ENCODE measurements at places on chromosomes 13 and 19.

GRCh38 chr19:36152352-36153091 is at the start of gene COX7A1:
COX7A1 (minus strand) TSS chr19:36152447; CDS start chr19:36152407, 40 bp downstream.
- DNase-seq = no peak

GRCh38 chr13:104310861-104311260 is 1244.6 kb upstream of the SLC10A2 start:
- no peak for DNase-seq

- DNase-seq = no peak
These were observed 13.6 kb downstream of the TPT1 start for GRCh38 chr13:45327253-45327955.

DNA sequence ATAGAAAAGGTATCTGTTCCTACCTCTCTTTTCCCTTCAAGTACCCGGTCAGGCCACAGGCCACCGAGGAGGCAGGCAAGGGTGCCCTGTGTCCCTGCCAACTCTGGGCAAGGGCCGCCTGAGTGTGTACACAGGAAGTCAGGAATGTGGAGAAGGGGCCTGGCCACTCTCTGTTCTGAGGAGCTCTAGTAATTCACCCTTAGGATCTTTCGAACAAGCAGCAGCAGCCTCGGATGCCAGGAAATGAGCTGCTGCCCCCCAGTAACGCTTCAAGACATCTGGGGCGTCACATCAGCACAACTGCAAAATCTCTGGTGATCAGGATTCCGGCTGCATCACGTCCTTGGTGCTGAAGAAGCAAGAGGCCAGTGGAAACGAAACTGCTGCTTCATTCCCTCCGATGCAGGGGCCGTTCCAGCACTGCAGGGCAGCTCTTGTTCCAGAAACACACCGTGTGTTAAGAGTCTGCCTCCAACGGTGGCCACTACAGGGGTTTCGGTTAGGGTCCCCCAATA is 2.0 kb downstream of the RAB20 start:
- DNase-seq = no peak

- no peak for DNase-seq
These were observed 6.2 kb downstream of the SULT2B1 start for GRCh38 chr19:48558018-48558684.

DNA sequence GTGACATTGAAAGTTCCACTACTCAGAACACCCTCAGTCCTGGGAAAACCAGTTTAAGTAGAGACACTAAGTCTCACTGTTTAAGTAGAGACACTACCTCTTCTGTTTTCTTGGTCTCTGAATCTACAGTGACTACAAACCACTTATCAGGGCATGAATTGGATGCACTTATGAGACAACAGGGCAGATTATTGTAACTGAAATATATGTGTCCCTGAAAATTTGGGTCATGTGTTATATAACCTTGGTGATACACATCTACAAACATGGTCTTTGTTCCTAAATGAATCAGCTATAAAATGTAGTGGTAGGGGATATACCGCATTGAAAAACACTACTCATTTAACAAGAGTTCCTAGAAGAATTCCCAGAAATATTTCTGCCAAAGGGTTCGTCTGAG is 55.7 kb downstream of the SERP2 start:
- DNase-seq = no peak

- DNase-seq = peak; percentile 95
These were observed 5.1 kb downstream of the FSTL3 start for GRCh38 chr19:681029-682019.

- no peak for DNase-seq
These were observed 78.0 kb downstream of the STARD13 start for GRCh38 chr13:33207615-33207961.

DNA sequence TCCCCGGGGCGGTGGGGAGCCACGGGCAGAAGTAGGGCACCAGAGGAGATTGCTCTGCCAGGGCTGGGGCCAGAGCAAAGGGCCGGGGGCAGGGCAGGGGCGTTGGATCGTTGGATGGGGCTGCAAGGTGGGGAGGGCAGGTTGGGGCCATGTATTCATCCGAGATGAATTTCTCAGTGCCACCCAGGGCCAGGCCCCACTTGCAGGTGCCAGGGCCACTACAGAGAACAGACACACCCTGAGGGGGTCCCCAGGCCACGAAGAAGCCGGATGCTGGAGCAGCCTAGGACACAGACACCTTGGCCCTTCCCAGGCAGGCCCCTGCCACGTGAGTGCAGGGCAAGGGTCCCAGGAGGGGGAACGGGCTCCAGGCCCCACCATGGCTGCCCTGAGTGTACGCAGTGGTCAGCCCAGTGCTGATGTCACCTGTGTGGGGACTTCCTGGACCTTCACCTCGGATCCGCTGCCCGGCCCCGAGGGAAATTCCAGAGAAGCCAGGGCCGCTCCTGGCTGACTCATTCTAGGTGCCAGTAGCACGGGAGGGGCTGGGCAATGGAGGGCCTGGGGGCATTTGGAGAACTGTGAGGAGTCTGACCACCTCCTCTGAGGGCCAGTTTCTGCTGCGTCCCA is 9.6 kb upstream of the SBNO2 start:
- DNase-seq = no peak

DNA sequence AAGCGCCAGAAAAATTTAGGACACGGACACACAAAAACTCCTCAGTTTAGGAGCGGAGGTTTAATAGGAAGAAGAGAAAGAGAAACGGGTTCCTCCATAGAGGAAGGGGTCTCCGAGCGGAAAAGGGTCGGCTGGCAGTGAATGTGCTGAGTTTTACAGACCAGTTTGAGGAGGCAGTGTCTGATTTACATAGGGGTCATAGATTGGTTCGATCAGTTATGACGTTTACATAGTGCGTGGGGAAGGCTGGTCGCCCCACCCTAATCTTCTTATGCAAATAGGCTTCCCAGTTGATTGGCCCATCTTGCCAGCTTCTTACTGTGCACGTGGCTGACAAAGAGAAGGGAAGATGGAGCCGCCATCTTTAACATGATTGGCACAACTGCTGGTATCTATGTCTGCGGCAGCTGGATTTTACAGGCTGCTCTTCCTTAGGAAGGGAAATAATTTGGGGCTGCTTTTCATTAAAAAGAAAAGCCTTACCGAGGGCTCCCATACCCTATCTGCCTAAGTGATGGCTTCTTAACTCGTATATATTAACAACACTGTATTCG is 1.2 kb upstream of the ZNF225 start:
- DNase-seq = no peak

DNA sequence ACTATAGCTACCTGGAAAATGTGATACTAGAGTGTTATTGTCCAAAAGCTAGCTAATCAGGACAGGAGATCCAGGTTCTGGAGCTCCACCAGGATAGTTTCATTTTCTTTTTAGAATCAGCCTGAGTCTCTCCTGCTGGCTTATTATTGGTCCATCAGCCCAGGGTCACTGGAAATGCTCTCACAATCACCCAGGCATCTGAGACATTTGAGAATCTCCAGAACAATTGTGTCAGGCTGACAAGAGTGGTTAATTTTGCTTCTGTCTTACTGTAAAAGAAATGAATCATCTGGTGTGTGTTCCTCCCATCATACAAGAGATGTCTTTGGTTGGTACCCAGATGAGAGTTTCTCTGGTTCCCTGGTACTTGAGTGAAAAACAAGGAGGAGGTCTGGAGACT is 43.6 kb upstream of the ZNF681 start:
- DNase-seq = no peak

GRCh38 chr19:16637535-16637934 is 9.5 kb upstream of the MED26 start:
- DNase-seq = no peak

DNA sequence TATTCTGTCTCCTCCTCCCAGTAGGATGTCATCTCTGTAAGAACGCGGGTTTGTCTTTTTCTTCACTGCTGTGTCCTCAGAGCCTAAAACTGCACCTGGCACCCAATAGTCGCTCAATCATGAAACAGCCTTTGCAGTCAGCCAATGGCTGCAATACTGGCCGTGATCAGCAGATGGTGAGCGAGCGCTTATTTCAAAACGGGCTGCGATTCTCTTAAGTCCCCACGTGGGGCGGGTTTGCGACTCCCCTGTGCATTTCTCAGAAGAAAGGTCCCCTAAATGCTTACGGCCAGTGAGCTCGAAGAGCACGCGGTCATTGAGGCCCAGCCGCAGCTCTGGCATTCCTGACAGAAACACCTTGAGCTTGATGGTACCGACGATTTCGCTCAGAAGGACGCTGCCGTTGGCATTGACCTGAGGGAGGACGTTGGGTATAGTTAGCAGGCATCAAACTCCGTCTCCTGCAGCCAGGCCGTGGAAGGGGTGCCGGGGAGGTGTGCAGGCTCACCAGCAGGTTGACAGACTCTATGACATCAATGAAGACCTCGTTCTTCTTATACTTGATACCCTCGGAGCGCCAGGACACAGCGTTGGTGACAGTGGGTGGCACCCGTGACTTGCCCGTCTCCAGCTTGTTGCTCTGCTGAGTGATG is 6.0 kb downstream of the AP1M2 start:
- peak; percentile 95 for DNase-seq

GRCh38 chr13:107324416-107325204 is 756.7 kb upstream of the ARGLU1 start:
- DNase-seq = no peak

- no peak for DNase-seq
These were observed 59.7 kb downstream of the NAA16 start for GRCh38 chr13:41370736-41371135.

DNA sequence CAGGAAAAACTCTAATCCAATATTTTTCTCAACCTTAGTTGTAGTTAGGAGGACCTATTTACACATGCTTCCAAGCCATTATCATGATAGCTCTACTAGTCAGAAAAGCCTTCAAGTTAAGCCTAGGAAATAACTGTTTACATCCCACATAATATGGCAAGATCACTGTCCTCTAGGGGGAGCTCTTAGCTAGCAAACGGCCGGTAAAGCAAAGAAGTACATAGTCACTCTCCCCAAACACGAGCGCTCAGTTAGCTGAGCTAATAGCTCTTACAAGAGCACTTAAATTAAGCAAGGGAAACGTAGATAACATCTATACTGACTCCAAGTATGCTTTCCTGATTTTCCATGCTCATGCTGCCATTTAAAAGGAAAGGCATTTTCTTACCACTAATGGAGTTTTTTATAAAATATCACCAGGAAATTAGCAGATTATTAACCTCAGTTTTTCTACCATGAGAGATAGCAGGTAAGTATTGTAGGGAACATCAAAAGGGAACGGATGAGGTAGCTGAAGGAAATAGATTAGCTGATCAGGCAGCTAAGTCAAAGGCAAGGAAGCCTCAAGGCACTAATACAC is 100.6 kb upstream of the PABPC3 start:
- DNase-seq = peak; percentile 57

GRCh38 chr13:109998684-109999533 is 212.5 kb upstream of the IRS2 start:
- DNase-seq = no peak

DNA sequence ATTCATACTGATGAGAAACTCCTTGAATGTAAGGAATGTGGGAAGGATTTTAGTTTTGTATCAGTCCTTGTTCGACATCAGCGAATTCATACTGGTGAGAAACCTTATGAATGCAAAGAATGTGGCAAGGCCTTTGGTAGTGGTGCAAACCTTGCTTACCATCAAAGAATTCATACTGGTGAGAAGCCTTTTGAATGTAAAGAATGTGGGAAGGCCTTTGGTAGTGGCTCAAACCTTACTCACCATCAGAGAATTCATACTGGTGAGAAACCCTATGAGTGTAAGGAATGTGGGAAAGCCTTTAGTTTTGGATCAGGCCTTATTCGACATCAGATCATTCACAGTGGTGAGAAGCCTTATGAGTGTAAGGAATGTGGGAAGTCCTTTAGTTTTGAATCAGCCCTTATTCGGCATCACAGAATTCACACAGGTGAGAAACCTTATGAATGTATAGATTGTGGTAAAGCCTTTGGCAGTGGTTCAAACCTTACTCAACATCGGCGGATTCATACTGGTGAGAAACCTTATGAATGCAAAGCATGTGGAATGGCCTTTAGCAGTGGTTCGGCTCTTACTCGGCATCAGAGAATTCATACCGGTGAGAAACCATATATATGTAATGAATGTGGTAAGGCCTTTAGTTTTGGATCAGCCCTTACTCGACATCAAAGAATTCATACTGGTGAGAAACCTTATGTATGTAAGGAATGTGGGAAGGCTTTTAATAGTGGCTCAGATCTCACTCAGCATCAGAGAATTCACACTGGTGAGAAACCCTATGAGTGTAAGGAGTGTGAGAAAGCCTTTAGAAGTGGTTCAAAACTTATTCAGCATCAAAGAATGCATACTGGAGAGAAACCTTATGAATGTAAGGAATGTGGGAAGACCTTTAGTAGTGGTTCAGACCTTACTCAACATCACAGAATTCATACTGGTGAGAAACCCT is 26.6 kb downstream of the ZNF345 start:
- no peak for DNase-seq

DNA sequence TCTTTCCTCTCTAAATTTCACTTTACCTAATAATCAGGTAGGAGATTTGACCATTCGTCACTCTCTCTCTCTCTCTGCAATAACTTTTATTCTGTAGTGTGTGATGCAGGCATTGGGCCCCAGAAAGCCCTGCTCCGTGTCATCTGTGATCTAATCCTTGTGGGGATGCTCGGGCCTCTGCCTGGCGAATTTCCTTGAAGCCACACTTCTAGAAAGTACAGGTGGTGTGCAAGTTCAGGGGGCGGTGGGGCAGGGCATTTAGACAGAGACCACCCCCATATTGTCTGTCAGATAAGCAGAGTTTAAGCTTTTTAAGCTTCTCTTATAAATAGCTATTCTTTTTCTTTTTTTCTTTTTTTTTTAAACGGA is 53.4 kb upstream of the GPR12 start:
- DNase-seq = no peak

GRCh38 chr13:100625447-100625846 is 36.9 kb upstream of the GGACT start:
- DNase-seq = no peak

DNA sequence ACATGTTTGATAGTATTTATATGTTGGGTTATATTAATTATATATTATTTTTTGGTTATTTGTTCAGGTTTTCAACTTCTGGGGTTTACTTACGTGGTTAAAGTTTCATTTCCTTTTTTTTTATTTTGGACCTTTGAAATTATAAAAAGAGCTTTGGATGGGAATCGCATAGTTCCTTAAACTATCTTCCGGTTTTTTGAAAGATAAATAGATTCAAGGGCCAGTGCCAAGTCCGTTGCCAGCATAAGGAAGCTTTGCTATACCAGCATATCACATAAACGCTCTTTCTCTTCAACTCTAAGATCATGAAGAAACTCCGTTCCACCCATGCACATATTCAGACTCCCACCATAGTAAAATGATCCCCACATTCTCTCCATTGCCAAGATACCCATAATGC is 7.4 kb upstream of the OXGR1 start:
- no peak for DNase-seq

DNA sequence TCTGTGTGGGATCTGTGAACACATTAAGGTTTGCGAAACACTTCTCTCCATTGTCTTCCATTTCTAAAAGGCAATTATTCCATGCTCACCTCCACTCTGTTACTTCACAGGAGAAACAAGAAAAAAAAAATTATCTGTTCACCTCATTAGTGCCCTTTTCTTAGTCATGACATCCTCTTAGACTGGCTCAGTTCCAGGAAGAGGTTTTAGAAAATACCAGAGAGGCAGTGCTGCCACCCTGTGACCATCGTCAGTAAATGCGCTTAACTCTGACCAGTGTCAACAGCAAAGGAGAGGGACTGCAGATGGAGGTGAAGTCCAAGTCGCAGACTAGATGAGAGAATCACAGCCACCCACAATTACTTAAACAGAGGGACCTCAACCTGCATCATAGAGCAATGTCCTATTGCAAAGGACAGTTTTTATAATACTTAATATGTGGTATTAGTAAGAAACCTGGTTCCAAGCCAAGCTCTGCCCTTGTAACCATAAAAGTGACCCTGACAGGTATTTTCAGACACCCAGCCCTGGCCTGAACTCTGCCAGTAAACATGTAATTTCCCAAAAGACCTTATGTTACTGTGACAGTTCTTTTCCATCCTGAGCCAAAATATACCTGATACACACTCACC is 19.4 kb downstream of the CEACAM21 start:
- DNase-seq = peak; percentile 74

Measured in stimulated activated CD4-positive, alpha-beta T cell treated with anti-CD3 and anti-CD28 coated beads, Interleukin-2, amount 100 ng/mL, for 24 hours (primary cell).